Naive thymus-derived CD8-positive, alpha-beta T cell (primary cell): ENCODE measurements at places on chromosomes 7 and 10. TPM values are rescaled to one million over a fixed set of nuclear protein-coding genes. Genes with fewer than 3 reads are reported as not detected.

DNA sequence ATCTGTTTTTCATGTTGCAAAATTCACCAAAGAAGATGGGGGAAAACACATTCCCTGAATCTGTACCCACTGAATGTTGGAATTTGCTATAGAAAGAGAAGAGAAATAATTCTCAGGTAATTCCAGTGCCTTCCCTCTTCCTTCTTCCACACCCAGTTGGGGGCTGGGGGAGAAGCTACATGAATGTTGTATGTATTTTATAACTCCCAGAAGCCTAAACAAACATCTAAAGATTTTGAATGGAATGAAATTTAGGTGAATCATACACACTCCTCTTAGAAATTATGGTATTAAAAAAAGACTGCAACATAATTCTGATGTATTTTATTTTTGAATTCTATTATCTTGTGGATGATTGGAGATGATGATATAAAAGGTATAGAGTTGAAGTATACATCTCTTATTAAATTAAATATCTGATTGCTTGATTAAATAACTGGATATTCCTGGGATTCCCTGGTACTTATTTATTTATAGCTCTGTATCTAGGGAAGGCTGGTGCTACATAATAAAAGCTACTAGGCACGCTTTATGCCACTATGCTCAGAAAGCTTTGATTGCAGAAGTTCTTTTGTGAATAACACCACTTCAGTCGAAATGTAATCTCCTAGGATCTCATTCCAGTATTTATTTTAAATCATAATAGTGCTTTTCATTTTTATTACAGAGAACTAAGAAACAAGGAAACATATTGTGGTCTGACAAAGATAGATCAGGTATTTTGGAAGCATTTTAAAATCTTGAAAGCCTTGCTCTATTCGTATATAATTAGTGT is 98.5 kb downstream of the MCU start:
- no peak for DNase-seq

PKD2L1 gene
- not detected for total RNA-seq

TMEM26 gene
- total RNA-seq: not detected

DNA sequence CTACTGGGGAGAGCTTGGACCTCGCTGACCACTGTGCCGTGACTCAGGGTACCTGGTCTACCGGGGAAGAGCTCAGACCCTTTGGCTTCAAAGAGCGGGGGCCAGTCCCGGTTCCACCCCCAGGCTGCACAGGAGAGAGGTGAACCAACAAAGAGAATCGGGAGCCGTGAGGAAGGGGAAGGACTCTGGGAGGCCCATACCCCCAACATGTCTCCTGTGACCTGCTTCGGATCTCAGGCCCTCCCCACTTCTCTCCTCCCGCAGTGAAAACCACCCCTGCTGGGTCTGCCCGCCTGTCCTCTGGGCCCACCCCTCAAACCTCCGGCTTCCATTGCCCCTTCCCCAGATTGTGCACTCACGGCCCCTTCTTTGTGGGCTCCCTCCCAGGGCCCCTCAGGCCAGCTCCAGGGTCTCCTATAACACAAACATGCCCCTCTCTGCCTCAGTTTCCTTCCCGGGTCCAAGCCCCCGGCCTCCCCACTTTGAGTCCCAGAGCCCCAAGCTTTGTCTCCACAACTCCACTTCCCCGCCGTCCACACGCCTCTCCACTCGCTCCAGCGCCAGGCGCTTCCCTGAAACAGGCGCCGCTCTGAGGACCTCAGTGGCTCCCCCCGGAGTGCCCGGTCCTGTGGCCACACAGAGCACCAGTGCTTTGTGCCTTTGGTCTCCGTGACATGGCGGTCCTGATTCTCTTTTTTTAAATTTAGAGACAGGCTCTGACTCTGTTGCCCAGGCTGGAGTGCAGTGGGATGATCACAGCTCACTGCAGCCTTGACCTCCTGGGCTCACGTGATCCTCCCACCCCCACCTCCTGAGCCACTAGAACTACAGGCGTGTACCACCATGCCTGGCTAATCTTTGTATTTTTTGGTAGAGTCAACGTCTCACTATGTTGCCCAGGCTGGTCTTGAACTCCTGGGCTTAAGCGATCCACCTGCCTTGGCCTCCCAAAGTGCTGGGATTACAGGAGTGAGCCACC is 7.5 kb upstream of the INTS1 start:
- no peak for DNase-seq

- DNase-seq: no peak
Observed at GRCh38 chr10:123309731-123310130, 155.5 kb downstream of the BUB3 start.
